ENCODE measurements at places on chromosomes 5 and 9.

DNA sequence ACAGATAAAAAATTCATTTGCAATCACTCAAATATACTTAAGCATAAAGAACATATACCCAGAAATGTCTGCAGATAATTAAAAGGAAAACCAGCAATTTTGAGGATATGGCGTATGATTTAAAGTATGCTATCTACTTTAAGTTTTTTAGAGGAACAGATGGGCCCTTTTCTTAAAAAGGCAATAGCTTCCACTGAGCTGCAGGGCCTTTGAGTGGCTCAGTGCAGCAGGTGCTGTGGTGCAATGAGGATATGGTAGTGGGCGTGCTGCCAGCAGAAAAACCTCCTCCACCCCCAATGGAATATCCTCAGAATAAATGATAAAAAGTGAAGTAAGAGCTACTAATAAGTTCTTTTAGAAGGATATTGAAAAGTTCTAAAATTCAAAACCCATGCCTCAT is 814.5 kb downstream of the MTRR start:
- no peak for DNase-seq

GRCh38 chr9:93958121-93958818 is 3.1 kb upstream of the BARX1 start:
- no peak for DNase-seq

DNA sequence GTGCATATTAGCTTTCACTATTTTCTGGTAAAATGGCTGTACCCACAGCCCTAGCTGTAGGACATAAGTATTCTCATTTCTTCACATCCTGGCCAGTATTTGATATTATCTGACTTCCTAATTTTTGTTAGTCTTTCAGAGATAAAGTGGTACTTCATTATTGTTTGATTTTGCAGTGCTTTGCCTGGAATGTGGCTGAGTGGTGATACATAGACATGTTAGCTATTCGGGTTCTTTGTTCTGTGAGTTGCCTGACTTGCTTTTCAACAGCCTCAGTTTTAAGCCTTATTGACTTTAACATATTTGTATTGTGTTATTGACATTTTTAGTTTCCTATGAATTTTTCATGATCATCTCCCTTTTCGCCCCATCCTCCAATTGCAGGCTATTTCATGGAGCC is 161.1 kb downstream of the GABBR2 start:
- DNase-seq: no peak

- no peak for DNase-seq
These were observed 312.1 kb upstream of the TUSC1 start for GRCh38 chr9:25990376-25990775.

DNA sequence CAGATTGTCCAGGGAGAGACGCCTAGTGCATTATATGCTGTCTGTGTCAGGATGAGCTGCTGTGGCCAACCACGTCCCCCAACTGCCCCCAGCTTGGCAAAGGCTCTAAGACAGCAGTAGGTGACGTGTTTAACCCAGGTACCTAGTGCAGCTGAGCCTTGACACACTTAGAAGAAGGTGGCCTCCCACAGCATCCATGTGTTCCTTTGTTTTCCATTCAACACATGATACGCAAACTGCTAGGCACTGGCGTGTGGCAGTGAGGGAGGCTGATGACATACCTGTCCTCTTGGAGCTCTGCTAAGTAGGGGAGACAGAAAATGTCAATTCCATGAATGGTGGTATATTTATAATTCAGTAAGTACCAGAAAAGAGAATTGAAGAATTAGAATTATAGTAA is 291.7 kb downstream of the NR3C1 start:
- DNase-seq: no peak

DNA sequence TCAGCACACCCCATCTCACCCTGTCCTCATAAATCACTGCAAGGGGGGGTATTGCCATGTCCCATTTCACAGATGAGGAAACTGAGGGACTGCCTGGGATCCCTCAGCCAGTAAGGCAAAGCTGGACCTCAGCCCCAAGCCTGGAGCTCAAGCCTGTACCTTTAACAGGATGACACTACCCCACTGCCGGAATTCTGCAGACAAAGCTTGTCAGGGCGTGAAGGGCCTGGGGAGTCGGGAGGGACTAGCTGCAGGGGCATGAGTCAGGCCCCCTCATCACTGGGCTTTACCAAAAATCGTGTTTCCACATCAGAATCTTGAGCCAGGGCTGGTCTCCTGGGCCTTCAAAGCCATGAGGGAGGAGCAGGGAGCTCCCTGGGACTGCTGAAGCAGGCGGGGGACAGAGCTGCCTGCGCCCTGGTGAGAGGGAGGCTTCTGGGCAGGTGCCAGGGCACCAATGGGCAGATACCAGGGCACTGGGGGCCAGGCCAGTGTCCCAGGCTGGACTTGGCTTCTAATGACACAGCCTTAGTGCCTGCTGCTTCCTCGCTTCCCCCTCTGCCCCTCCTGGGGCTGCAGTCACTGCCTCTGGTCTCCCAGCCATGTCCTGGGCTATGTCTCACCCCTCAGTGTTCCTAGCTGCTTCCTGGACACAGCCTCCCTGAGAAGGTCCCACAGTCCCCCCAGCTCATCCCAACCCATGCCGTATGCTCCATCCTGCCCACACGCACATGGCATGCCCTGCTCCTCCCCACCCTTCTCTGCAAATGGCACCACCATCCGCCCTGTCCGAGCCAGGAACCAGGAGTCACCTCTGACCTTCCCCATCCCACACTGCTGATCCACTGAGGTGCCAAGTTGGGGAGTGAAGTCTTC is 80.7 kb downstream of the LMX1B start:
- DNase-seq: no peak

DNA sequence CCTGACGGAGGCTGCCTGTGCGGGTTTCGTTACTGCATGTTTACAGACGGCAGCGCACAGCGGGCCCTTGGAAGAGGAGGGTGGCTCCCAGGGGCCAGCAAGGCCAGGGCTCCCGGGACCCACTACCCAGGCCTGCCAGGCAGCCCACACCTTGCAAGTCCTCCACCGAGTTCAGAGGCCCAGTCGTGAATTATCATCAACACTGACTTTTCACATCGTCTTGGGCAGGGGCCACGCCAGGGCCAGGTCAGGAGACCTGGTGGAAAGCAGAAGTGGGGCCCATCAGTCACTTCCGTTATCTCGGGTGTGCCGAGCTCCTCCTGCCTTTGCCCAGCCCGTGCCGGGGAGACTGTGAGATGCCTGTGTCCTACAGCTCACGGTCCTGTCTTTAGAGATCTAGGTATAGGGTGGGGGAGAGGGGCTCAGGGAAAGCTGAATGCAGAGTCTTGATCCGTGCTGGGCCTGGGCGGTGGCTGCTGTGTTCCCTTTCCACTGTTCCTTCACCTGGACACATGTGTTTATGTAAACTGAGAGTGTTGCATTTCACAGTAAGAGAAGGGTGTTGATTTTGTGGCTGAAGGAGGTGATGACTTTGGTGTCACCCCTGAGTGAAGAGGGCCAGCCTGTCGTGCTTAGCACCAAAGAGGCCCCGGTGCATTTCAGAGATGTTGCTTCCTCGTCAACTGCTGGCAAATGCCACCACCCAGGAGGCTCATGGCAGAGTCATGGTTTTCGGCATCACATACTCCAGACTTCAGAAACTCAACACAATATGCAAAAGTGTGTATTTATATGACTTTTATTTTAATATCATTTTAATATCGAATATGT is 175.2 kb downstream of the GAPVD1 start:
- no peak for DNase-seq

DNA sequence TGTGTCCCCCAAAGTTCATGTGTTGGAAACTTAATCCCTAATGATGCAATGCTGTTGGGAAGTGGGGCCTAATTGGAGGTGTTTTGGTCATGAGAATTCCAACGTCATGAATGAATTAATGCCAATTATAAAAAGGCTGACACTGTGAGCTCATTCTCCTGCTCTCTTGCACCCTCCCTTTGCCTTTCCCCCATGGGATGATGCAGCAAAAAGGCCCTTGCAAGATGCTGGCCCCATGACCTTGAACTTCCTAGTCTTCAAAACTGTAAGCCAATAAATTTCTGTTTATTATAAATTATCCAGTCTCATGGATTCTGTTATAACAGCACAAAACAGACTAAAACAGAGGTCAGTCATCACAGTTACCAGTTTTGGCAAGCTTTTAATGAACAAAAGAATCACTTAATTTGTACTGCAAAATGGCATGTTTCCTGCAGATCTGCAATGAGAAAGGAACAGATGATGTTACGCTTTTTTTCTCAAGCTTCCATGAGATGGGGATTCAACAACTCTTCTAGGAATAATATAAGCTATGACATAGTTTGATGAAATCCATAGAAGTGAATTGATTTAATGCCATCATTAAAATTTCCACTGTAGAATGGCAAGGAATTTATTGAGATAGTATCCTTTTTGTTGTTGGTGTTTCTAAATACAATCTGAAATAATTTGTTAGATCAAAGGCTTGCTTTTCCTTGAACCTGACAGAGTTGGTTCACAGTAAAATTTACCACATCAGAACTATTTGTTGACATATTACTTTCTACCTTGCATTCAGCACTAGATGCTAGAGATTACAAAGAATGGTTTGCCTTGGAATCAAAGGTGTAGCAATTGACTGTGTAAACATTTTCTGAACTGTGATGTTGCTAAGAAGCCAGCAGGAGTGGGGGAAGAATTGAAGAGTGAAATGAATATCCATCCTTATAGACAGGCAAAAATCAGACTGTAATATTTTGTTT is 29.3 kb upstream of the RFK start:
- no peak for DNase-seq

DNA sequence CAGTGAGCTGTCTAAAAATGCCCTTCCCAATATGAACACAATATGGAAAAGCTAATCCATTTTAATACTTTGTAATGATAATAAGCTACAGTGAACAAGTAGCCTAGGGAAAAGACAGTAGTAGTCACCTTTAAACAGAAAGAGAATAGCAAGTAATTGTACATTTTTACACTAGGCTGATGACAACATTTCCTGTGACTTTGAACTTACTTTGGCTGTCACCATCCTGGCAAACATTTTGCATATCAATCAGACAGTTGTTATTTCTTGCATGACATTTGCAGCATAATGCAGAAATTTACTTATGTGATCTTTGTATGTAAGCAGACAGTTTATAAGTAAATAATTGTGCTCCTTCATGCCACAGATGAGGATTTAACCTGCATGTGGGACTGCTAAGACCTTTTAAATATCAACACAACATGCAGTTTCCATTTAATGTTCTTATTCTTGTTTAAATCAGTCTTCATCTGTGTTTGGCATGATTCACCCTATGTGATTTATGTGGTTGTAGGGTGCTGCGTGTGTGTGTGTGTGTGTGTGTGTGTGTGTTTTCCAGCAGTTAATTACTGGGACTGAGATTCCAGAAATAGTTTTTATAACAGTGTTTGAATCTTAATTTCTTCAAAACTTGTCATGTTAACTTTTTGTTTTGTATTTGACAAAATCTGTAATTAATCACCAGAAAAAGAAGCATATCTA is 997.1 kb upstream of the ARRDC3 start:
- no peak for DNase-seq

DNA sequence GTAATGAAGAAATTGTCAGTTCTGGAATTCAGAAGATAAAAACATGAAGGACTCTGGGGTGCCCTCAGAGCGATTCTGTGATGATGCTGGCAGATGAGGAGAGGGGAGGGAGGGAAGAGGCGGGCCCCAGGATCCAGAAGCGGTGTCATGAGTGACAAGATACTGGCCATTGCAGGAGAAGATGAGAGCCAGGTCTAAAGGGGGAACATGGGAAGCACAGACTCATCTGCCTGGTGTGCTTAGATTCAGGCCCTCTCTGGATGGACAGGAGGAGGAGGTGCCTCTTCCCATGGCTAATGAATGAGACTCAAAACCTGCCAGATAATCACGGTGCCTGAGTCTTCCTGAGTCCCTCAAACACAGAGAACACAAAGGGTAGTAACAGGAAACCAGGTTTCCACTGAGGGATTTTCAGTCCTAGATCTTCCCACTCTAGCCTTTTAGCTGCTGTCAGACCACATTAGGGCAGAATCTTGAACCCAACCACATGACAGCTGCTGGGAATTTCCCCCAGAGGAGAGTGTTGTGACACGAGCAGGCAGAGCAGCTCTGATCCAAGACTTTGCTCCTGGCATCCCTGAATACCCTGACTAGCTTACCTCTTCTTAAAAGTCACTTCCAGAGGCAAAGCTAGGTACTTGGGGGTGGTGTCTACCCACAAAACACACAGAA is 28.2 kb upstream of the HSPA9 start:
- peak; percentile 46 for DNase-seq

DNA sequence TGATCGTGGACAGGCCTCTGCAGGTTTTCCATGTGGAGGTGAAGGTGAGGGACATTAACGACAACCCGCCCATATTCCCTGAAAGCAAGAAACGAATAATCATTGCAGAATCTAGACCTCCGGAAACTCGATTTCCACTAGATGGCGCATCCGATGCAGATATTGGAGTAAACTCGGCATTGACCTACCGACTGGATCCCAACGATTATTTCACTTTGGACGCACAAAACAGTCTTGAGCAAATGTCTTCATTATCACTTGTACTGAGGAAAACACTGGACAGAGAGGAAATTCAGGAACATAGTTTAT is 621 bp downstream of the PCDHA13 start:
- DNase-seq: no peak

GRCh38 chr5:58407042-58407719 is 52.7 kb downstream of the PLK2 start:
- DNase-seq: no peak

GRCh38 chr5:107952450-107952849 is 281.7 kb upstream of the EFNA5 start:
- no peak for DNase-seq

GRCh38 chr9:130845901-130846481 is 10.9 kb downstream of the ABL1 start:
- no peak for DNase-seq

DNA sequence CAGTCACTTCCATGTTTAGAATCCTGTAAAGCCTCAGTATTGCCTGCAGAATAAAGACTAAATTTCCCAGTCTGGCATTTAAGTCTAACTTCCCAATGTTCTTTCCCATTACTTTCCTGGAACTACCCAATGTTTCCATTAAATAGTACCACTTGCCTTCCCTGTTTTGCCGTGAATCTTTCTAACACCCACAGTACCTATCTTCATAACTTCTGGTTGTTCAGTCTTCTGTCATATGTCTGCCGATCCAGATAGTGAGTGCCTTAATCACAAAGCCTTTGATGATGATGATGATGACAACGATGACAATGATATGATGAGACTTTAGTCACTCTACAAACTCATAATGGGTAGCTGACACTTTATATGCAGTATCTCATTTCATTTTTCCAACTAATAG is 6.6 kb upstream of the HEMGN start:
- no peak for DNase-seq

GRCh38 chr9:34001298-34001697 is 47.4 kb downstream of the UBAP2 start:
- no peak for DNase-seq

DNA sequence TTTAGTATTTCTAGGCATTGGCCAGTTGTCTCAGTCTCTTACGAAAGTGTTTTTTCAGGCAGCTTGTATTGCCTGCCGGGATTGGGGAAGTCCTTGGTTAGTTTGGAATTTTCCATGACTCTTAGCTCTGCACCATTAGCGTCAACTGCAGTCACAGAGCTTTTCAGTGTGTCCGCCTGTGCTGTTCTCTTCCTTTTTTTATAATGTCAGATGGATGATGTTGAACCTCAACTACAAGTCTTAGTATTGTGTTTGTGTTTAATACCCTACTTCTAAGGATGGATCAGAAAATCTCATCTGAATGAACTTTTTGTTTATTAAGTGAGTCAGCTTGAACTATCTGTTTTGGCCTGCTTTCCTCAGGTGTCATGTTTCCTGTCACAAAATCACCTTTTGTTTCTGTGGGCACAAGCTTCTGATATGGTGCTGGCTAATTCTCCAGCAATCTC is 33.1 kb downstream of the ATP6V0E1 start:
- no peak for DNase-seq

All from GM10248 (cell line).